Activated CD8-positive, alpha-beta memory T cell treated with anti-CD3 and anti-CD28 coated beads, Interleukin-2, amount 10 ng/mL, durations not matched to agents 7 days and 5 days (primary cell): ENCODE measurements at places on chromosomes 3 and 15. TPM values are rescaled to one million over a fixed set of nuclear protein-coding genes. Genes with fewer than 3 reads are reported as not detected.

The FOXB1 gene
- total RNA-seq, result 2.8 TPM

The CD276 gene
- total RNA-seq, result 3.7 TPM

The IQCH gene
- total RNA-seq, result 0.98 TPM

The KNSTRN gene
- total RNA-seq, result 77.1 TPM

The LIPH gene
- not detected for total RNA-seq

The LRRIQ4 gene
- total RNA-seq, result 0.23 TPM

The GHRL gene
- total RNA-seq, result 0.77 TPM

The WDR72 gene
- not detected for total RNA-seq

The FEZF2 gene
- not detected for total RNA-seq

DNA sequence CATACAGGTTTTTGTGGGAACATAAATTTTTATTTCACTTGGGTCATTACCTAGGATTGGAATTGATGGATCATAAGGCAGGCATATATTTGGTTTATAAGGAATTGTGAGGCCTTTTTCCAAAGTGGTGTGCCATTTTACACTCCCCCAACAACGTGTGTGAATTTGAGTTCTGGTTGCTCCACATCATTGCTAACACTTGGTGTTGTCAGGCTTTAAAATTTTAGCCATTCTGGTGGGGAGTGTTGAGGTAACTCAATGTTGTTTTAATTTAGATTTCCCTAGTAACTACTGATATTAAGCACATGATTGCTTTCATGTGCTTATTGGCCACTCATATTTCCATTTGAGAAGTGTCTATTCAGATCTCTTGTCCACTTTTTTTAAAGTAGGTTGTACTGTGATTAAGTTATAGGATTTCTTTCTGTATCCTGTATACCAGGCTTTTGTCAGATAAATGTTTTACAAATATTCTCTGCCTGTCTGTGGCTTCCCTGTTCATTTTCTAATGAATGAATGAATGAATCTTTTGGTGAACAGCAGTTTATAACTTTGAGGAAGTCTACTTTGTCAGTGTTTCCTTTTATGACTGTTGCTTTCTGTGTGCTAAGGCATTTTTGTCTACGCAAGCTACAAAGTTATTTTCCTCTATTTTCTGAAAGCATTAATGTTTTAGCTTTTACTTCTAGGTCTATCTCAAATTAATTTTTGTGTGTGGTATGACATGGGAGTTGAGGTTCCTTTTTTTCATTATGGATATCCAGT is 17.9 kb upstream of the NR2C2 start:
- DNase-seq, result no peak

DNA sequence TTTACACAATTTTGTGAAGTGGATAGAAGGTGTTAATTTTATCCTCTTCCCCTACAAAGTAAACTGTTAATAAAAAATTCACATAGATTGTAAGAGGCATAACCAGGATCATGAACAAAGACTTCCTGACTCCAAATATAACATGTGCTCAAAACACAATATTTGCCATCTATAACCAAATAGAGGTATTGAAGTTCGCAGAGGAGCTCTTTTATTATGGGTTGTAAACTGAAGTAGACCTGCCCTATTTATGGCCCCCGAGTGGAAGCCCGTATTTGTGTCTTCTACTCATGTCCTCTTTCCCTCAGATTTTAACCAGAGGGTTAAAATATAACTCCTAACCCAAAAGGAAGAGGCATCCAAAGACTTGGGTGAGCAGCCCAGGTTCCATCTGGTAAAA is 285.6 kb upstream of the COL8A1 start:
- DNase-seq, result no peak

DNA sequence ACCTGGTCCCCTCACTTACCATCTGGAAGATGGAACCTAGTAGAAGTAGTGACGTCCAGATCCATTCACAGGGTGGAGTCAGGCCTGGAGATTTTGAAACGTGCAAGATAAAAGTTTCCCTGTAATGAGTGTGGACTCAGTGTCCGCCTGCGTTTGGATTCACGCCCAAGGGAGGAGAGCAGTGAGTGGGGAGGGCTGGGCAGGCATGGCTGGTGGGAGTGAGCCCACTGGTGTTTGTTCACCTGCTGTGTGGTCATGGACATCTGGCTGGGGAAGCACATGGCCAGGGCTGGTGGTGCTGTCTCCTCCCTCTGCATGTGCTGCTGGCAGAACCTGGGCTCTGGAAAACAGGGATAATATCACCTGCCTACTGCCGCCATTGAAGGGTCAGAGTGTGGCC is 37.0 kb downstream of the RLBP1 start:
- no peak for DNase-seq

DNA sequence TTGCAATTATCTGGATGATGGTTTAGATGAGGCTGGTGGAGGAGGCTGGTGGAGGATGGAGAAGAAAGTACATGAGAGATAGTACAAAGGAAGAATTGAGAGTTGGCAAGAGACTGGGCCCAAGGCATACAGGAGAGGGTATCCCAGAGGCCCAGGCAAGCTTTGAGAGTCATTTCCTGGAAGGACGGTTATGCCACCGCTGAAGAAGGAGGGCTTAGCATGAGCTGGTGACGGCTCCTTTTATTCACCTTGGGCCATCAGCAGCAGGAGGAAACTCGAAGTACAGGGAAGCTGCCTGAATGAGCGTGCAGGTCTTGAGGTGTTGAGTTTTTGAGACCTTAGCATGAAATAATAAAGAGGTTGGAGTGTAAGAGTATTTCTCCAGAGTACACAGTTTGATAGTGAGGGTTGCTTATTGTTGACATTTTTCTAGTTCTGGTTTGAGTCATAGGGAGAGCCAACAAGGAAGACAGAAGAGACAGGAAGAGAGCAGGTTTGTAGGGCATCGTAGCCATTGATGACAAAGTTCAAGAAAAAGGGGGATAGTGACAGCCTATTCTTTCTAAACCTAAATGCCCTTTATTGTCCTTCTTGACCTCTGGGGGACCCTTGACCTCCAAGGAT is 13.8 kb downstream of the THSD4 start:
- DNase-seq, result no peak

- DNase-seq, result no peak
These were observed 11.3 kb upstream of the PROK2 start for GRCh38 chr3:71796290-71796689.

GRCh38 chr3:154971771-154972326 is 108.3 kb upstream of the MME start:
- no peak for DNase-seq

DNA sequence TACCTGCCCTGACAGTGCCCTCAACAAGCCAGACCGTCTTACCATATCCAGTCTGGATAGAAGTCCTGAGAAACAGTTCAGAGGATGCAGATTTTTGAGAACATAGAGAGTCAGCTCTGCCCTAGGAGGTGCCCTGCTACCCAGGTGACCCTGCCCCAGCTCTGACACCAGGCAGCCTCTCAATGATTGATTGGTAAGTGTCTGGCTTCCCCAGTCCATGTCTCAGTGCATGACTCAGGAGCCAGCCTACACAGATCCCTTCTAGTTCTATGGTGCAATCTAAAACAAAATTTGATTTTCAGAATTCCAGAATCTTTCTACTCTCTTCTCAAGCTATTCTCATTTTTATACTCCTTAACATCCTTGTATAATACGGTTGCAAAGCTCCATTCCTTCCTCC is 292.1 kb downstream of the VPS13C start:
- DNase-seq, result no peak

GRCh38 chr15:92677999-92678398 is 22.4 kb upstream of the FAM174B start:
- DNase-seq, result no peak

- DNase-seq, result no peak
These were observed 225.9 kb upstream of the GAP43 start for GRCh38 chr3:115397433-115397832.

DNA sequence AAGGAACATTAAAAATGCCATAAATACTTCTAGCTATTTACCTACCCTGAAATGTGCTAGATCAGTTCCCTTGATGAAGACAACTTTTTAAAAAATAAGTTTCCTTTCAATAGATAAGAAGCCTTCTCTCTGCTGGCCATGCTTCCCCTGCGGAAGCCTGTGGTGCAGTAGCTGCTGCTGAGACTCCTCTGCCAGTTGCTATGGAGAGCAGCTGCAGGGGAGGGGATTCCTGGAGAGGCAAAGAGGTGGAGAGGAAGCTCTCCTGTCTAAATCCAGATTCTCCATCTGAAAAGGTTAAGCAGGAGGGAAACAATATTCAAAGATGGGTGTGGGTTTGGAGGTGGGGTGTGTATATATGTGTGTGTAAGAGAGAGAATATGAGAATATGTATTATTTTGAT is 69.8 kb upstream of the BFSP2 start:
- DNase-seq, result no peak

- no peak for DNase-seq
These were observed 114.1 kb upstream of the GALNT15 start for GRCh38 chr3:16060358-16060852.

- no peak for DNase-seq
These were observed 32.3 kb downstream of the PARP16 start for GRCh38 chr15:65254356-65254755.

- no peak for DNase-seq
These were observed 77.4 kb upstream of the SLC4A7 start for GRCh38 chr3:27561576-27561975.

DNA sequence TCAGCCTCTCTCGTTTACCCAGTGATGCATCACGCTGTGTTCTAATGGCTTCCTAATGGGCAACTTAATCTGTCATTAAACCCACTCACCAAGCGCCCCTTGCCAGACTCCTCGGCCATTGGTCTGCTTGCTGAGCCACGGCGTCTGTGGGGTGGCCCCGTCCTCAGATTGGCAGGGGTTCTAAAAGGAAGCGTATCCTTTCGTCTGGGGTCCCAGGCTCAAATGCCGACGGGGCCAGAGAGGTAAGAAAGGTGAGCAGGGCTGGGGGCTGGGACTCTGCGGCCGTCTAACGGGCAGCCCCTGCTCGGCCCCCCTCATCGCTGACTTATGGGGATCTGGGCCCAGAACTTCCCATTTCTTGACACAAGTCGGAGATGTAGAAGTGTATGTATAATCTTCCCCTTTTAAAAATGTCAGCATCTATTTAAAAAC is 315.1 kb upstream of the PROK2 start:
- no peak for DNase-seq

DNA sequence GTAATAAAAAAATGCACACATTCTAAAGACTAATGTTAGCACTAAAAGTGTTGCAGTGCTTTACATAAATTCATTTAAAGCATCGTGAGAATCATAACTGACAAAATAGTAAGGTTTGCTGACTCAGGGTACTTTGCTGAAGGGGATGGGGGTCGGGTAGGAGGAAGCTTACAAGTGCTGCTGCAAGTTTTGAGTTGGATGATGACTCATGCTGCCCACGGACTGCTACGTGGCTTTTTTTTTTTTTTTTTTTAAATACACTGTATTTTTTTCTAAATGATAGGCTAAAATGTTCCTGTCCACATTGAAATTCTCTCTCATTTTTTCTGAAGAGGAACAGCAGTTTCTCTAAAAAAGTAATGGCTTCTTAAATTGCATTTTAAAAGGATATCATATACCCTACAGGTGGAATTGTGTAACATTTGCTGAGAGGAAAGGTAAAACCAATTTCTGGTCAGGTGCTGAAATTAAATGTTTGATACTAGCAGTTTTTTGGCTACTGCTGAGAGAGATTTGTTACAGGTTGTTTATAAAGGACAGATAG is 2.2 kb downstream of the MAPK6 start:
- peak; percentile 85 for DNase-seq

DNA sequence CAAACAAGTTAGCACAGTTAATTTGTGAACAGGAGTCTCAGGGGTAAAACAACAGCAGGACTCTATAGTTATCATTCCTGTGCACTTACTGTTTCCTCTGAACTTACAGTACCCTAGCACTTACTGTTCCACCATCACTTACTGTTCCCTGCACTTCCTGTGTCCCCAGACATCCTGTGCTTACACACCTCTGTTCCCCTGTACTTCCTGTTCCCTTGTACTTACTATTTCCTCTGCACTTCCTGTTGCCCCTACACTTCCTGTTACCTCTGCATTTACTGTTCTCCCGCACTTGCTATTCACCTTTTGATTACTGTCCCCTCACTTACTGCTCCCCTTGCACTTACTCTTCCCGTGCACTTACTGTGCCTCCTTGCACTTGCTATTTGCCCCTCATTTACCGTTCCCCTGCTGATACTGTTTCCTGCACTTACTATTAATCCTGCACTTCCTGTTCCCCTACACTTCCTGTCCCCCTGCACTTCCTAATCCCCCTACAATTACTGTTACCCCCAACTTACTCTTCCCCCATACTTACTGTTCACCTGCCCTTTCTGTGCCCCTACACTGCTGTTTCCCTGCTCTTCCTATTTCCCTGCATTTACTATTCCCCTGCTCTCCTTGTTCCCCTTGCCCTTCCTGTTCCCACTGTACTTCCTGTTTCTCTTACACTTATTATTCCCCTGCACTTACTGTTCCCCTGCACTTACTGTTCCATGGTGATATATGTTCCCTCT is 30.3 kb downstream of the TPRA1 start:
- no peak for DNase-seq

DNA sequence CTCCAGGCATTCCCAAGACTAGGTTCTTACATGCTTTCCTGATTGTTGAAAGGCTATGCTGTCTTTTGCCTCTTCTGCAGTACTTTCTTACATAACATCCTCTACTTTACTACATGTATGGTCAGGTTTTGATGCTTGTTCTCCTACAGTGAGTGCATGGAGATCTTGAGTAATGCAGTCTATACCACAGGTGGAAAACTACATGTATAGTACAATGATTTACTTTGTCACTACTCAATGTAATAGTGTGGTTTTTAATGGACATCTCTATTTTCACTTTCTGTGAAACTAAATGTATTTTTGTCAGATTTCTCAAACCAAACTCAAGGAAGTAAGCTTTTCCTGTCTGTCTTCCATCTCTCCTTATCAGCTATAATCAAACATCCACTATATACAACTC is 657.0 kb downstream of the TUSC7 start:
- DNase-seq, result no peak

GRCh38 chr3:146680617-146681016 is 75.5 kb upstream of the PLSCR5 start:
- DNase-seq, result no peak

GRCh38 chr3:64551697-64552096 is 136.1 kb downstream of the ADAMTS9 start:
- DNase-seq, result no peak

GRCh38 chr3:31903686-31904431 is 77.2 kb downstream of the OSBPL10 start:
- DNase-seq, result no peak
